Activated T-helper 2 cell treated with anti-CD3 and anti-CD28 coated beads, Interferon-gamma antibody, Interleukin-2, Interleukin-4, amounts not matched to agents 10 μg/mL and 5 μg/mL and 100 μg/mL, durations not matched to agents 14 hours and 24 hours and 36 hours (primary cell): ENCODE measurements at places on chromosomes 4 and X.

- H3K27me3 ChIP-seq, result no peaks in the 10 kb centered on the region
- DNase-seq, result no peak
- no peak overlapping the region for H3K4me3 ChIP-seq
Measured at GRCh38 chr4:178142724-178143123, 700.5 kb upstream of the AGA start.

DNA sequence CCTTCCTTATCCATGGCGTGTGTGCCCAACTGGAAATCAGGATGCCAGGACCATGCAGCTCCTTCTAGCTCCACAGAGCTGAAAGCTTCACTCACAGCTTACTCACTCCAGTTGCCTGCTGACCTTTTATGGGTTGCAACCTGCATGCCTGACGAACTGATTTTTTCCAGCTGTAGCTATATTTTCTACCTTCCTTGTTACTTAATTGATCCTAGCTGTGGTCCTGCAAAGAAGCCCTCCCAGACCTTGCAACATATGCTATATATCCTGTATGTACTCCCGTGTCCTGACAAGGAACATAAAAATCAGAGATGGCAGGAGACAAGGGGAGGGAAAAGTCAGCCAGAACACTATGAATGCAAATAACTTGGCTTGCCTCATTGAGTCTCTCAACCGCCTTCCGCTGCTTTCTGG, 135.3 kb upstream of the LDB2 start:
- H3K27ac ChIP-seq, result no peak overlapping the region
- DNase-seq, result no peak
- no peak overlapping the region for H3K4me3 ChIP-seq
- no peaks in the 10 kb centered on the region for H3K4me1 ChIP-seq
- no peaks in the 10 kb centered on the region for H3K27me3 ChIP-seq
- H3K36me3 ChIP-seq, result no peaks in the 10 kb centered on the region

DNA sequence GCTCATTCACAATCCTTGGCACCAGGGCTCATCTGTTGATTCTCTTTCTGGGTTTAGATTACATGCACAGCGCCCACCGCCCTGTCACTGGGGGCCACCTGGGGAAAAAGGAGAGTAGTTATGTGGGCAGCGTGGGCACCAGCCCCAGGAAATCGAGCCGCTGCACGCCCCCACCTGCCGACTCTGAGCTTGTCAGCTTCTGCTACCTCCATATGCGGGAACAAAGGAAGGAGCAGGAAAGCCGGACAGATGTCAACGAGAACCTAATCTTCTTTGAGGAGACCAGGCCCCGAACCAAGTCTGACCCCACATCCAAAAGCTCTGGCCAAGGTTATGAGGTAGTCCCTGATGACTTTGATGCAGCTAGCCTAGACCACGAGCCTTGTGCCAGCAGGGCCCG, 31.0 kb upstream of the PRPS1 start:
- H3K27me3 ChIP-seq, result no peaks in the 10 kb centered on the region
- H3K27ac ChIP-seq, result no peak overlapping the region
- no peak overlapping the region for H3K4me3 ChIP-seq
- no peaks in the 10 kb centered on the region for H3K4me1 ChIP-seq

GRCh38 chr4:108355186-108355901, 186.6 kb upstream of the LEF1 start:
- H3K4me1 ChIP-seq, result peaks cover 46% of the 10 kb centered on the region
- H3K4me3 ChIP-seq, result no peak overlapping the region
- peak; percentile 14 for DNase-seq
- H3K27me3 ChIP-seq, result peaks cover 3% of the 10 kb centered on the region

GRCh38 chr4:43758836-43759235, 689.8 kb downstream of the KCTD8 start:
- no peaks in the 10 kb centered on the region for H3K36me3 ChIP-seq
- H3K27ac ChIP-seq, result no peak overlapping the region

GRCh38 chr4:14902342-14902741, 99.9 kb upstream of the CPEB2 start:
- no peaks in the 10 kb centered on the region for H3K36me3 ChIP-seq
- peaks cover 3% of the 10 kb centered on the region for H3K4me1 ChIP-seq
- peaks cover 7% of the 10 kb centered on the region for H3K27me3 ChIP-seq
- no peak for DNase-seq

DNA sequence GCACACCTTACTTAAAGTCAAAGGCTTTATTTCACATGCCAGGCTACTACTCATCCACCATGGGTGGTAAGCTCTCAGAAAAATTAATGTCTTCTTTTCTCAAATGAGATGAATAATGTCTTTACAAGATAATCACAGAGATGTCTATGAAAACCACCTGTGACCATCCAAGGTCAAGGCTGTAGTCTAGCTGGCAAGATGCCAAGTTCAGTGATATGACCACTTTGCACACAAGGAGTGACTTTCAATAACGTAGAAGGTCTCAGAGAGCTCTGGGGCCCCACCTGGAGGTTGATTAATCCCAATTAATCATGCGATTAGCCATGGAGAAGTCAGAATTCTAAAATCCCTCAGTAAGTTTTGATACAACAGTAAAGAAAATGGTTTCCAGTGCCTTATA, 20.5 kb downstream of the ANOS1 start:
- no peaks in the 10 kb centered on the region for H3K4me1 ChIP-seq
- no peak overlapping the region for H3K4me3 ChIP-seq
- no peaks in the 10 kb centered on the region for H3K27me3 ChIP-seq
- DNase-seq, result no peak

GRCh38 chrX:135421932-135422809, at the start of gene SMIM10L2A:
SMIM10L2A (plus strand) TSS chrX:135421944; CDS start chrX:135422132, 188 bp downstream.
- H3K27ac ChIP-seq, result no peak within 1 kb of the TSS
- no peaks in the 10 kb centered on the region for H3K36me3 ChIP-seq
- peak within 1 kb of the TSS; percentile 26 for H3K4me3 ChIP-seq
- no peak for DNase-seq
- H3K4me1 ChIP-seq, result no peaks in the 10 kb centered on the region
- H3K27me3 ChIP-seq, result peaks cover 26% of the 10 kb centered on the region

GRCh38 chrX:37380256-37380655, 31.1 kb downstream of the PRRG1 start:
- no peaks in the 10 kb centered on the region for H3K36me3 ChIP-seq
- H3K4me3 ChIP-seq, result no peak overlapping the region
- no peak overlapping the region for H3K27ac ChIP-seq
- no peaks in the 10 kb centered on the region for H3K27me3 ChIP-seq
- no peaks in the 10 kb centered on the region for H3K4me1 ChIP-seq

DNA sequence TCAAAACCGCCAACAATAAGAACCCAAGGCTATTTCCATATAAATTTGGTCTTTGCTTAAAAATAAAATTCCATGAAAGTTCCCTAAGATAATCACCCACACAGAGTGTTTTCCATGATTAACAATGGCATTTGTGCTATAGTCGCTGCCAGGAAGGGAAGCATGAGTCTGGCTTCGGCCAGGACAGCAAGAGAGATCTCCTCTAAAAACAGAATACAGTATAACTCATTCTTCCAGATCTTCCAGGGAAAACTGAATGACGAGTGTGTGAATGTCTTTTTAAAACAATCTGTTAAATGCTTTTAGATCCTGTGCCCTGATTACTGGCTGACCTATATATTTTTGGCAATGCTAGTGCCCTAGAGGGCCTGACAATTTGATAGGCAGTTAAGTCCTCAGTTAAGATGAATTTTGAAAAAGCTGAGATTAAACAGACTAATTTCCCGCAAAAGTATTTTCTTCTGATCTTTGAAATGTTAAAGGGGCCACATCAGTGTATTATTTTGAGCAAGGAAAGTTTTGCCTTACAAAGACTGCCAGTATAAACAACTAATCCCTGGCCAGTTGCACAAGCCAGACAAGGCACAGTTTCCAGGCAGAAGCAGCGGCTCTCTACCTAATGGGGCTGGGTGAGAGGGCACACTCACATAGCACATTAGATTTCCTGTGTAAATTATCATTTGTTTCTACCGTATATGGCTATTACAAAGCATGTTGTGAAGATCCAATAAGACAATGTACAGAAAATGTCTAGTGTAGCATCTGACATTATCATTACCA, 127.3 kb downstream of the DCHS2 start:
- H3K27me3 ChIP-seq, result peaks cover 21% of the 10 kb centered on the region
- no peaks in the 10 kb centered on the region for H3K36me3 ChIP-seq
- H3K4me3 ChIP-seq, result no peak overlapping the region

- H3K4me3 ChIP-seq, result no peak overlapping the region
- DNase-seq, result no peak
- H3K4me1 ChIP-seq, result peaks cover 6% of the 10 kb centered on the region
- no peaks in the 10 kb centered on the region for H3K36me3 ChIP-seq
- H3K27me3 ChIP-seq, result no peaks in the 10 kb centered on the region
- peak overlapping the region; percentile 79 for H3K27ac ChIP-seq
Measured at GRCh38 chr4:14783011-14783877, 219.0 kb upstream of the CPEB2 start.

DNA sequence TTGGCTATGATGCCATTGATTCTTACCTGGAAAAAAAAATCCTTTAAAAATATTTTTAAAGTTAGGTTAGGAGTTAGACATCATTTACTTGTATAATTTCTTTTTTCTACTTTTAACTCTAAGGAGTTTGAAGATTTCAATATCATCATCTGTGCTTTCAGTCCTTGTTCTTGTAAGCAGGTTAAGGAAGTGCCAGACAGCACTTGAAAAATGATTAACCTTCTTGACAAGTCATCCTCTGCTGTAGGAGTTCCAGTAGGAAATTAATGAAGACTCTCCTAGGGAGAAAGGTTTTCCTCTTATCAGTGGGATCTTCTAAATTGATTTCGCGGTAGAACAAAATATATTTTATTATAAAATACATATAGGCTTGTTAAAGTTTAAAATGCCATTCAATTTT, 29.1 kb upstream of the ANAPC4 start:
- no peak overlapping the region for H3K27ac ChIP-seq
- no peak overlapping the region for H3K4me3 ChIP-seq
- no peaks in the 10 kb centered on the region for H3K27me3 ChIP-seq
- DNase-seq, result no peak
- peaks cover 3% of the 10 kb centered on the region for H3K36me3 ChIP-seq

DNA sequence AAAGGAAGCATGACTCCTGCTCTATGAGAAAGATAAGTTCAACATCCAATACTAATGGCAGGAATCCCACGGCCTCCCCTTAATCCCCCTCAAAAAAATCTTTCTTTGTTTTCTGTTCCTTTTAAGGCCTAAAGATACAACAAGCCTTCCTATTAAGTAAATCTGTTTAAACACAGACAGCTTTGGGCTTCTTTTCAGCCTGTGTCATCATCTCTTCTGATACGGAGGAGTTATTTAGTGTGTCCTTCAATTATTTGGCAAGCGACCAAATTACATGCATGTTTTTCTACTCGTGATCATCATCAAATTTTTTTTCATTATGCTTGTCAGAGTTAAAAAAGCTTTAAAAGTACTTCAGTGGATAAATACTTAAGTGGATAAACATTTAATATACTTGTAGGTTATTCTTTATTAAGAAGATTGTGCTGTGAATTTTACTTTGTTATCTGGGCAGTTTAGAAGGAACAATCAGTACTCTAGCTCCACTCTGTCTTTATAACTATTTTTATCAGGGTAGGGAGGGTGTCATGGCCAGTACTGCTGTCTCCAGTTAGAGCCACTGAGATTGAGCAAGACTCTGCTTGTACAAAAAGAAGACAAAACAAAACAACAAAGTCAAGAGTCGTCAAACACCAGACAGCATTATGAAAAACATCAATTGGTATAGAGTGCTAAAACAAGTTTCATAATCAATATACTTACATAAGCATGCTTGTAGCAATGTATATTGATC, 210.7 kb downstream of the PRR32 start:
- H3K27ac ChIP-seq, result no peak overlapping the region
- no peaks in the 10 kb centered on the region for H3K4me1 ChIP-seq
- H3K36me3 ChIP-seq, result no peaks in the 10 kb centered on the region
- DNase-seq, result no peak
- no peak overlapping the region for H3K4me3 ChIP-seq
- H3K27me3 ChIP-seq, result no peaks in the 10 kb centered on the region
